COR-L47 (cell line): ENCODE measurements at places on chromosomes 7 and 10.

GRCh38 chr10:108755646-108756045 is 1167.7 kb downstream of the XPNPEP1 start:
- DNase-seq = no peak

DNA sequence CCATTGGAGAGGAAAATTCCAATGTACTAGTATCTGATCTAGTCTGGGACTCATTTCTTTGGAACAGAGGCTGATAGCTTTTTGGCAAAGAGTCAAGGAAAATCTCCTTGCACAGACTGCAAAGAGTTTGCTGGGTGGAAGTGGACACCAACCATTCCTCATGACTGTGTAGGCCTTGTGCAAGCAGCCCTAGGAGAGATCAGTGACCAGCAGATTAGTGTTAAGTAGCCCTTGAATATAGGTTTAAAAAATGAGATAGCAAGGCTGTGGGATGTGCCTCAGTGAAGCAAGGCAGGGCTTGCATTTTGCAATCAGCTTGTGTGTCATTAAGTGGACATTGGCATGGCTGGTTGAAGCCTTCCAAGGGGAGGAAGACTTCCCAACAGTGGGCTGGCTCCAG is 341.6 kb downstream of the PLXNA4 start:
- no peak for DNase-seq

DNA sequence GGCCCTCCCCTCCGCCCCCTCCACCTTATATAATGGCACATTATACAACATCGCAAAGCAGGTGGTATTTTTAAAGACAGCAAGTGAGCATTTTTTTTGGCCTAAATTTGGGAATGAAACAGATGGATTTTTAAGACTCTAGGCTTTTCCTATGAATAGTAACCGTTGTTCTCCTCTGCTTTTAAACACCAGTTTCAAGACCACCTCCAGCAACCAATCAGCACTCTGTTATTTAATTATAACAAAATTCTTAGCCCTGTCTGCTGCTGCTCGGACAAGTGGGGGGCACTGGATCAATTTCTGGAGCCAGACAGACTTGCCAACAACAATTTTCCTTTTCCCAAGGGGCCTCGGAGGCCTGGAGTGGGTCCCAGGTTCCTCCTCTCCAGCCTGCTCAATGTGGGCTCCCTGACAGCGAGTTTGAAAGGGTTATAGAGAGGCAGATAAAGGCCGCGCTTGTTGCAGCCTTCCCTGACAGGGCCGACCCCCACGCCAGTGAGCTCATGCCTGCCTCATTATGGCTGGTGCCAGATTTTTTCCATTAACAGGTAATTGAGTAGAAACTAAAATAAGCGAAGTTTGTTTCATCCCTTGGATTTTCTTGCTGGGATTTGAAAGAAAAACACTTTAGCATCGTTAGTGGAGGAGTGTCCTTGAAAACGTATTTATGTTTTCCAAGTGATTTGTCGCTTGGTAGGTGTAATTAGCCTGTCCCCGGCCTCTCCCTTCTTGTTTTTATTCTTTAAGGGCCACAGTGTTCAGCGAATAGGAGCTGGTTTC is 227.3 kb downstream of the TCF7L2 start:
- DNase-seq = no peak

DNA sequence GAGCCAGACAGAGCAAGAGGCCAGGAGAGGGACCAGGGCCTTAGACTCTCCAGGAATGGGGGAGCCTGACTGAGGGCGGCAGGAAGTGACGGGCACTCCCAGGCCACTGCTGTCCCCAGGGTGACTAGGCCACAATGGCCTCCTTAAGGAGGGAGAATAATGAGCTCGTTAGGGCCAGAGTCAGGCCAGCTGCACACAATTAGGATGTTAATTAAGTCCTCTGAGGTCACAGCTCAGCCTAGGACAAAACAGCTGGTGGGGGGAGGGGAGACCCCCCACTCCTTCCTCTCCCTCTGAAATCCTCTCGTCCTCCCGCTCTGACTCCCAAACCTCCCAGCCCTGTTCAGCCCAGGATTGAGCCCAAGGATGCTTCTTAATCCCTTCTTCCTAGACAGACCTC is 143.0 kb downstream of the NEURL1 start:
- no peak for DNase-seq

DNA sequence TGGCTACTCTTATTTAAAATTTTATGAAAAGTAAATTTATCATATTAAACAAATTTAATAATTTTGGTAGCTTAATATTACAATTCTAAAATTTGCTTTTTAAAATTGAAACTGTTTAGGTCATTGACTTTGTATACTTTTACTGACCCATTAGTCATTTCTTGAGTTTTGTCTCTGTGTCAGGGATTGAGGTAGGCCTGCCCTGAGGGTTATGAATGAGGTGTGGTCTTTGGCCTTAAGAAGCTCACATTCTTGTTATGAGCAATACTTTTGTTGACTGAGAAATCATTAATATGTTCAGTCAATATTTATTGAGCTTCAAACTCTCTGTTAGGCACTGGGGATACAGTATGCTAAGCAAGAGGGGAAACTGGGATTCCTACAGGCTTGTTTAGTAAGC is 47.0 kb upstream of the RPA3 start:
- DNase-seq = no peak

DNA sequence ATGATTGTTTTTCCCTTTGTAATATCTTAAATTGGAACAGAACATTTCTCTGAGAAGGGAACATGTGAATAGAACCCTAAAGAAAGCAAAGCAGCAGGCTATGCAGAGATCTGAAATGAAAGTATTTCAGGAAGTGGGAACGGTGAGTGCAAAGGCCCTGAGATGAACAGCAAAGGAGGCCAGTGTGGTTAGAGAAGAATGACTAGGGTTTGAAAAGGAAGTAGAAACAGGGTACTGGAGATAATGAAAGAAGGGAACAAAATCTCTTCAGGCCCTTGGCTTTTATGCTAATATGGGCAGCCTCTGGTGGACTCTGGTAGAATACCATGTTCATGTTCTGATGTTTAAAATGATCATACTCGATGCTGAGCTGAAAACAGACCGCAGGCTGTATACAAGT is 22.2 kb downstream of the ARHGAP21 start:
- no peak for DNase-seq

DNA sequence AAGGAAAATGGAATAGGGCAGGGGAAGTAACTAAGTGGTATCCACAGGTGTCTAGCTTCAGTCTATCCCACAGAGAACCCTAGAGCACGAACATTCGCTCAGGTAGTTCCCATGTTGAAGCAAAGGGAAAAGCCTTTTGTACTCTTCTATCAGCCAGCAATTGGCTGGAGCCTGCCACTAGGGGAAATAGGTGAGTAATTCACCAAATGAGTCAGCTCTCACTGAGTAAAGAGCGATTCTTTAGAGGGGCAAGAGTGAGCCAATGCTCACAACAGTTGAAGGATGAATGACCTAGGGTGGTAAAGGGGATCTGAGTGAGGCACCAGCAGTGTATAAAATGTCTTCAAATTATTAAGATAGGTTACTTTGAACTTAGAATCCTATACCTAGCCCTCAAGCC is 94.1 kb upstream of the ZNF800 start:
- DNase-seq = no peak

DNA sequence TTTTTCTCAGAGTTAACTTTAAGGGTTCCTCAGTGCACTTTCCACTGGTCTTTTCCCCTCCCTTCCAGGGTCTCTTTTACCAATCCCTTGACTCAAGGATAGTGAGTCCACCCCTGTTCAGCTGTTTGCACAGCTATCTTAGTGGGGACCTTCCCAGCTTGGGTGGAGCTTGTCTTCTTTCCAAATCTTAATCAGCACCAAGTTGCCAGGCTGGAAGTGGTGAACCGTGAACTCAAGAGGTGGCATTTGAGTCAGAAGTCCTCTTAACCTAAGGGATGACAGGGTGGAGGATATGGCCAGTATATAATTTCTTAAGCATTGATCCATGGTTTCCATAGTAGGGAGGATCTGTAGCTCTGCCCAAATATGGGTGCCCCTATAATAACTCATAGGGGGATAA is 25.0 kb downstream of the MAPK8 start:
- DNase-seq = no peak

- no peak for DNase-seq
Measured at GRCh38 chr7:66169616-66170015, 35.5 kb upstream of the TPST1 start.

DNA sequence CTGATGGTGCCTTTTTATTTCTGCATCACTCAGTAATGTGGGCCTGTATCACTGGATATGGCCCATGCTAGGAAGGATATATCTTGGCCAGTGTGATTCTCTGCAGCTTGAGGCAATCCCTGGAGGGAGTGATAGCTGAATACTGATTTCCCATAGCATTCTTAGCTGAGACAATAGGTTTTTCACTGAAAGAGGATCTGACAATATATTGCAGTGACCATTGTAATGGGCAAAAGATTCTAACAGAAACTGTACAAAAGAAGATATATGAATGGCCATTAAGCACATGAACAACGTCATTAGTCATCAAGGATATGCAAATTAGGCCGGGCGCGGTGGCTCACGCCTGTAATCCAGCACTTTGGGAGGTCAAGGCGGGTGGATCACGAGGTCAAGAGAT is 117.8 kb downstream of the KAT6B start:
- no peak for DNase-seq

DNA sequence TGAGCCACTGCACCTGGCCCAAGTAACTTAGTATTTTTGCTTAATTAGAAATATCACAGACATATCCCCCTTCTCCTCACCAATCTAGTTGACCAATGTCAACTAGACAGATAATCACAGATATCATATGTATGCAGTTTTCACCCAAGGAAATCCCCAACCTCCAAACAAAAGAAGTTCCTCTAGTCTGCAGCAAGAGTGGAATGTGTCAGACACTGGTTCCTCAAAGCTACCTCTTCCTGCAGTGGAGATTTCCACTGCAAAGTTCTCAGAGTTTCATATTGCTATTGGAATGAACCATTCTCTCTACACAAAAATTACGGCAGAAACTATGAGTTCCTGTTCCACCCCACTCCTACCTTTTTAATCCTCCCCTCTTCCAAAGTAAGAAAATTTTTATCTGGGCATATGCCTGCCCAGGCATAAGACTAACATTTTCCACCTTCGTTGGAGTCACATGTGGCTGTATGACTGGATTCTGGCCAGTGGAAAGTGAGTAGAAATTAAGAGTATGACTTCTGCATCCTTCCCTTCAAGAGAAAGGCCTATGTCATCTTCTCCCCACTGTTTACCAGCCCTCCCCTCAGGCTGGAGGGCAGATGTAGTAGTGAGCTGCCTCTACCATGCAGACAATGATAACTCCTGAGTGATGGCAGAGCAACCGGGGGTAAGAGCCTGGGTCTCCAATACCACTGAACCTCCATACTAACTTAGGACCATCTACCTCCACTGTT is 103.0 kb downstream of the MYOF start:
- no peak for DNase-seq
